Forelimb muscle (tissue), 1 donor: ENCODE measurements at places on chromosomes 2 and 18.

GRCh38 chr2:210092791-210093190 is 78.4 kb downstream of the KANSL1L start:
- DNase-seq = no peak

DNA sequence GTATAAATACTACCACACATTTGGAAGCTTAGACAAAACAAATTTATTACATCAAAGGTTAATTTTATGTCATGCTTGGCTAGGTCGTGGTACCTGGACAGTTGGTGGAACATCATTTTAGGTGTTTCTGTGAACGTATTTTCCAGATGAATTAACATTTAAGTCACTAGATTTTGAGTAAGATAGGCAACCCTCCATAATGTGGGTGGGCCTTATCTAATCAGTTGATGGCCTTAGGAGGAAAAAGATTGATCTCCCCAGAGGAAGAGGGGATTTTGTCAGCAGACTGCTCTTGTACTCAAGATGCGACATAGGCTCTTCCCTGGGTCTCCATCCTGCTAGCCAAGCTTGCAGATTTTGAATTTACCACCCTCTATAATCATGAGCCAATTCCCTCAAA is 85.0 kb downstream of the RPRM start:
- no peak for DNase-seq

- DNase-seq = no peak
Measured at GRCh38 chr2:30155202-30155601, 8.4 kb downstream of the YPEL5 start.

- no peak for DNase-seq
Measured at GRCh38 chr2:61722800-61723199, 131.1 kb downstream of the FAM161A start.

DNA sequence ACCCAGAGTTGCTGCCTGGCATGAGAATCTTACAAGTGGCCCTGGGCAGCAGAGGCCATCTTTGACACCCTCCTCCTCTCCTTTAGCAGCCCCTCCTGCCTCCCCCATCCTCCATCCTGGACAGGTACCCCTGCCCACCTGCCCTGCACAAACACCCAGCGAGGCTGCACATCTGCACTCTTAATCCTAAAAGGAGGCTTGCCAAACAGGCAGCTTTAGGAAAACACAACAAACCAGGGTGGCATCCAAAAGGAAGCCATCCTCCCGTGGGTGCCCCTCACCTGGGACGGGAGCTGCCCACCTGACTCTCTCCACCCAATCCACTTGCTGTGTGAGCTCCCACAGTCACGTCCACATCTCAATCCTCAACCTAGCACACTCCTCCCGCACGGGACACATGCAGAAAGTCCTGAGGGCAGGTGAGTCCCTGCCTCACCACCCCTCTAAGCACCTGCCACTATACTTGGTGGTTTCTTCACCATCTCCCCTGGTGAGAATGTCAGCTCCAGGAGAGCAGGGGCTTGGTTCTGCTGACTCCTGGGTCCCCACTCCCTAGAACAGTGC is 5.8 kb downstream of the BIN1 start:
- no peak for DNase-seq

DNA sequence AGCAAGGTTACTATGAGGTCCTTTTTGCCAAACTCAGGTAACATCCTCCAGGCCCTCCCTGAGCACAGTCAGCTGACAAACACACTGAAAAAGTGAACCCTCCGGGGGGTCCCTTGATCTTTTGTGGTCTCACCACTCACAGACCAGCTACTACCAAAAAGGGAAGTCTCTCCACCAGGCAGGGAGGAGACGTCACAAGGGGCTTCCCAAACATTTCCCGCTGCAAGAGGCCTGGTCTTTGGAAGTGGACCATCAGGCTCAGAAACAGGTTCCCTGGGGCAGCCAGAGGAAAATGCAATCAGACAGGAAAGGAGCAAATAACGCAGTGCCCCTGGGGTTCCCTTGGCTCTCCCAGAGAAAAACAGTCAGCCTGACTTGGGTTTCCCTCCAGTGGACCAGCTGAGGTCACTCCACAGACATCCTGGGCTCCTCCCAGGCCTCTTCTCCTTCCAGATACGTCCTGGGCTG is 38.7 kb upstream of the POMC start:
- DNase-seq = no peak
